ENCODE measurements at places on chromosomes 2 and 18.
A peak's percentile ranks its signal among the peaks of the same experiment; 100 is the strongest.

DNA sequence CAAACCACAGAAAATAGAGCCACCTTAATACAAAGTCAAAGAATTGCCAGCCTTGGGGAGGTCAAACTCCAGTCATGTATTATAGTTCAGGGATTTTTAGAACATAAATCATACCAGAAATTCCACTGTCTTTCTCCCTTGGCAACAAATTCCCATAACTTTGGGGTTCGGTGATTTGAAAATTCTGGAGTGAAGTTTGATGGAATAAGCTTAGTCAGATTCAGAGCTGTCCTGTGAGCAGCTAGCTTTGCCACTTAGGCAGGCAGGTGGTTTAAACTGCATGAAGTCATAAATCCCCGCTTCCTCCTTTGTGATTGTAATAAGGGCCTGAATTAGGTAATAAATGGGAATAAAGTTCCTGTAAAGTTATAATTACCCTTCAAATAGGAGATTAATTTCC is 457.0 kb upstream of the HNMT start:
- no peak for DNase-seq

DNA sequence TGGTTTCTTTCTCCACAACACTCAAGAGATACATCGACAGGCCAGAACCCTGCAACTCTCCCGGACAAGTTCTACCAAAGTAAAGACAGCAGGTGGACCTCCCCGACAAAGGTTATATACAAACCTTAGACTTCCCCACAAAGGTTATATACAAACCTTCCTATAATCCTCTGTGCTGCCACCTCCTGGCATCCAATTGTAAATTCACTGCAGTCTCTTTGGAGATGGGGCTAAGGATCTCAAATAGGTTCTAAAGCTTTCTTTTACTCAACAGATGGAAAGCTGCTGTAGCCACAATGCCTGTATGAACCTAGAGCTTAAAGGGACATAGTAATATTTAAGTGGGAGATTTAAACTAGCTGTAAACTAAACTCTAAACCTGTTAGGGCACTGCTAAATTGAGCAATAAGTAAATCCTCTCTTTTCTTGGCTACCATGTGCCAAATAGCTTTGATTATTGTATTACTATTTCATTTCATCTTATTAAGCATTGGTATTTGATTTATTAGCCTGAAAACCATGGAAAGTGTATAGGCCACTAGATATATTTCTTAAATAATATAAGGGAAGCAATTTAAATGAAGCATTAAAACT is 9.8 kb upstream of the MREG start:
- DNase-seq, result peak; percentile 46

DNA sequence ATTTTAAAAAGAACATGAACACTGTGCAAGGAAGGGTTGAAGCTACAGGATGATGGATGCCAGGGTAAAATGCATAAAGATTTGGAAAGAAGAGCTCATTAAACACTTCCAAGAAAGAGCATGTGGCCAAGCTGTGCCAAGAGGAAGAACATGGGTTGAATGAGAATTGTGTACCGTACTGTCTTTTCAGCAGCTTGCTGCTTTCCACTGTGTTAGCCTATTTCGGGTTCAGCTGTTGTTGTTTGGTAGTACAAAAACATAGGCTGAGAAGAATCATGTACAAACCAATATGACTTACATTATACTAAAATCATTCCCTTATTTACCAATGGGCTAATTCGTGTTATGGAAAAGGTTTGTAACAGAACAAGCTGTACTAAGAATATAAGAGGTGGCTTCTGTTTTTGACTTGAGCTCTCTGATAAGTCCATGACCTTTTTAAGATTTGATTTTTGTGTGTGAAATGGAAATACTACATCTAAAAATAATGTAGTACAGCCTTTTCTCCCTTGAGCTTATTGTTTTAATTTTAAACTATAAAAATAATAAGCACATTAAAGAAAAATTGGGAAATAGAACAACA is 188.3 kb upstream of the STON1 start:
- DNase-seq, result no peak

- DNase-seq, result no peak
These were observed 187.0 kb downstream of the HAUS1 start for GRCh38 chr18:46291149-46291548.

GRCh38 chr2:12261986-12262680 is 454.6 kb upstream of the TRIB2 start:
- DNase-seq, result no peak

DNA sequence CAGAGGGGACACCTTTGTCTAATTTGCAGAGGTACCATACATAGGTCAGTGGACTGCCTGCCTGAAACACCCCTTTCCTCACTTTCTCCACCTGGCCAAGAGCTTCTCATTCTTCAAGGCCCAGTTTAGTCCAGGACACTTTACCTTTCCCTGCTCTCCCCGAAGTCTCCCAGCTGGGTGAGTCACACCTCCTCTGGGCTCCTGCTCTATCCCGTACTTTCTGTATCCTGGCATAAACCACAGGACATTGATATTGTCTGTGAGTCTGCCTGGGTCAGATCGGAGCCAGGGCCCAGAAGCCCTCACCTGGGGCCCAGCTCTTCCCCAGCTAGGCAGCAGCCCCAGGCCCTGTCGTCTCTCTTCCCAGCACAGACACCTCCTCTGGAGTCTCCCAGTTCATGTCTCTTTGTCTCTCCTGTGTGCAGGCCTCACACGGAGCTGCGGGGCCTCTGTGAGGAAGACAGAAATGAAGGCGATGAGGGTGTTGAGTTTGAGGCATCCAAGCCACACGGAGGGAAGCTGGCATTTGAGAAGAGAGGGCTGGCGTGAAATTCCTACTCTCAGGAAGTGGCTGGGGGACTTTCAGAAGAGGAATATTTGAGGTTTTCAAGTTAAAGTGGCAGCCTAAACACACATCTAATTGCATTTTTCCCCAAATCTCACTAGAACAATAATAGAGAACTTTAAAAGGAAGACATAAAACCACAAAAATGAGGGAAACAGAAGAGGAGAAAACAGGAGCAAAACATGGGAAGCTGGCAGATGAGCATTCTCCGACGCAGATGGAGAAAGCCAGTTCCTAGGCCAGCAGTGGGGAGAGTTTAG is 79.6 kb upstream of the LAPTM4A start:
- no peak for DNase-seq

DNA sequence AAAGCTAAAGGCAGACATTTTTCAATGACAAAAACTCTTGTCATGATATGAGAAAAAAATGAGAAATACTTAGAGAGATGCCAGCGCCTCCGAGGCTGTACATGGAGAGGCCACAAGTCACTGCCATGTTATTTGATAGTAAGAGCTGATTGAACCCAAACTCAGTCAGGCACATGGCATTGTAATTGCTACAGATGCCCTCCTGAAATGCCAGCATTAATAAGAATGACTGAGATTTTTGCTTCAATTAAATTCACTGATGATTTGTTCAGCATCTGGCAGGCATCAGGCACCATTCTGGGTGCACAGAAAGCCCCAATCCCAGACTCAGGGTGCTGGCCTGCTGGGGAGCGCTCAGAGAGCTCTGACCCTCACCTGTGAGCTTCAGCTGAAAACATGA is 129.0 kb upstream of the PXDN start:
- no peak for DNase-seq

GRCh38 chr2:4420032-4420431 is 716.7 kb downstream of the DCDC2C start:
- no peak for DNase-seq

GRCh38 chr2:109342930-109343329 is 213.9 kb downstream of the SH3RF3 start:
- DNase-seq, result no peak

- no peak for DNase-seq
These were observed 26.4 kb downstream of the DNMT3A start for GRCh38 chr2:25315316-25315680.

Data from stimulated activated CD4-positive, alpha-beta T cell treated with anti-CD3 and anti-CD28 coated beads, Interleukin-4, amount 100 ng/mL, for 1 hour (primary cell).